H9 (cell line): ENCODE measurements at places on chromosomes 3 and 15. TPM values are rescaled to one million over a fixed set of nuclear protein-coding genes. Genes with fewer than 3 reads are reported as not detected.
A peak's percentile ranks its signal among the peaks of the same experiment; 100 is the strongest.

Gene CLEC3B
- total RNA-seq: not detected in 2 replicates

Gene SHC4
- total RNA-seq: 0.26 and 0.55 TPM in 2 replicates

GRCh38 chr15:73950831-73951561, 24.7 kb downstream of the LOXL1 start:
- DNase-seq: peak; percentile 94

DNA sequence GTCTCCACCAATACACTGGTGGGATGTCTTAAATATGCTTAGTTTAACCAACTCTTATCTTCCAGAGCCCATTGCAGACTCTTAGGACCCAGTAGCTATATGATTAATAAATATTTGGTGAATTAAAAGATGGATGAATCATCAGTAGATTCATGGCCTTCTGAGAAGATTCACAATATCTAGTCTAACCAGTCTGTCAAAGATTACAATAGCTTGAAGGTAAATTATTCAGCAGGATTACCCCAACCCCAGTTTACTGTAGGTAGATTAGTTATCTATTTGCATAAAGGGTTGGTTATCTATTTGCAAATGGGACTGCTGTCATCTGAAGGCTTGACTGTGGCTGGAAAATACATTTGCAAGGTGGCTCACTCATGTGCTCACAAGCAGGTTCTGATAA, 239.4 kb upstream of the THRB start:
- no peak for DNase-seq

- no peak for DNase-seq
Measured at GRCh38 chr3:72679540-72680198, 168.6 kb downstream of the SHQ1 start.
